ENCODE measurements at places on chromosomes 1 and 21.

GRCh38 chr21:16535102-16535422 lies 805.3 kb downstream of the USP25 start:
- no peak for DNase-seq

DNA sequence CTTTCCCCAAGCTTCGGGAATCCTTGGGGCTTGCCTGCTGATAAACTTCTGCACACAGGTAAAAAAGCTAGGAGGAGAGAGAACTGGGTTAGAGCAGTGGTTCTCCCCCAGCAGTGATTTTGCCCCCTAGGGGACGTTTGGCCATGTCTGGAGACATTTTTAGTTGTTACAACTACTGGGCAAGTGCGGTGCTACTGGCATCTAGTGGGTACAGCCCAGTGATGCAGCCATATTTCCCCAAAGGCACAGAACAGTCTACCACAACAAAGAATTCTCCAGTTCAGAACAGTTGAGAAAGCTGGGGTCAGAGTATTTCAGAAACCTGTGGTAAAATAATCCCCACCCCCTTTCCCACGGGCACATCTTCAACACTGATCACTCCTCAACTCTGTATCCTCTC lies 41.3 kb downstream of the LRRC71 start:
- no peak for DNase-seq

GRCh38 chr1:17270891-17271765 lies 22.2 kb downstream of the PADI3 start:
- DNase-seq: no peak

- DNase-seq: peak; percentile 23
These were observed 14.5 kb downstream of the PDZK1IP1 start for GRCh38 chr1:47175227-47175934.

DNA sequence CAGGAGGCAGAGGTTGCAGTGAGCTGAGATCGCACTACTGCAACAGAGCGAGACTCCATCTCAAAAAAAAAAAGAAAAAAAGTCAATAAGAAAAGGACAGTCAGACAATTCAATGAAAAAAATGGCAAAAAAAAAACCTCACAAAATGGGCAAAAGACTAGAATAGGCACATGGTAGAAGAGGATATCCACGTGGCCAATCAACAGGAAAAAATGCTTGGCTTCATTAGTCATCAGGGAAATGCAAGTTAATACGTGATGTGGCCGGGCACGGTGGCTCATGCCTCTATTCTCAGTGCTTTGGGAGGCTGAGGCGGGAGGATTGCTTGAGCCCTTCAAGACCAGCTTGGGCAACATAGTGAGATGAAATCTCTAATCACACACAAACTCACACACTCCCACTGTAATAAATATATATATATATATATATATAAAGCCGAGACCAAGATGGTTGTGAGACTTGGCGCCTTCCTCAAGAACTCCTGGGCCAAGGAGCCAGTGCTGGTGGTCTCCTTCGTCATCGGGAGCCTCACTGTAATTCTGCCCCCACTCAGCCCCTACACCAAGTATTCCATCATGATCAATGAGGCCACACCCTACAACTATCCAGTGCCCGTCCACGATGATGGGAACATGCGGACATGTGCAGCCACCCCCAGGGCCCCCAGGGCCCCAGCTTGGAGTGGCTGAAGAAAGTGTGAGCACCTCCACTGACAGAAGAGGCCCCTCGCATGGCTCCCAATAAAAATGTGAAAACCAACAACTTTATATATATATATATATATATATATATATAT lies 22.9 kb upstream of the LEFTY2 start:
- DNase-seq: no peak

GRCh38 chr1:55947446-55947845 lies 631.9 kb downstream of the PLPP3 start:
- DNase-seq: no peak

GRCh38 chr1:24381256-24381655 lies 32.3 kb downstream of the STPG1 start:
- no peak for DNase-seq

DNA sequence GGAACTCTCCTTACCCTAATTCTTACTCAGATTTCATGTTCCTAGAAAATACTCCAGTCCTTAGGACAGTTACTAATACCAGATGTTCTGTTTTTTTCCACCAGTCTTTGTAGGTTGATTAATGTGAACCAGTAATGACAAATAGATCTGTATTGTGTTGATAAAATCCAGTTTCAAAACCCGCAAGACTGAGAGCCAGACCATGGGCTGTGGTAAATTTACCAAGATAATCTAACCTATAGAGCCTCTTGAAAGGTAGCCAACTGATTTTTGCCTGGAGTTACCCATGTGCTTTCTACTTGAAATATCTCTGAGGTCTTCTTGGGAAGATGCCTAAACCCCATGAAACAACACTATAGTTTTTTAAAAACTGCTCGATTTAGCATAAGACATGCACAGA lies 46.5 kb upstream of the CDC7 start:
- DNase-seq: no peak

DNA sequence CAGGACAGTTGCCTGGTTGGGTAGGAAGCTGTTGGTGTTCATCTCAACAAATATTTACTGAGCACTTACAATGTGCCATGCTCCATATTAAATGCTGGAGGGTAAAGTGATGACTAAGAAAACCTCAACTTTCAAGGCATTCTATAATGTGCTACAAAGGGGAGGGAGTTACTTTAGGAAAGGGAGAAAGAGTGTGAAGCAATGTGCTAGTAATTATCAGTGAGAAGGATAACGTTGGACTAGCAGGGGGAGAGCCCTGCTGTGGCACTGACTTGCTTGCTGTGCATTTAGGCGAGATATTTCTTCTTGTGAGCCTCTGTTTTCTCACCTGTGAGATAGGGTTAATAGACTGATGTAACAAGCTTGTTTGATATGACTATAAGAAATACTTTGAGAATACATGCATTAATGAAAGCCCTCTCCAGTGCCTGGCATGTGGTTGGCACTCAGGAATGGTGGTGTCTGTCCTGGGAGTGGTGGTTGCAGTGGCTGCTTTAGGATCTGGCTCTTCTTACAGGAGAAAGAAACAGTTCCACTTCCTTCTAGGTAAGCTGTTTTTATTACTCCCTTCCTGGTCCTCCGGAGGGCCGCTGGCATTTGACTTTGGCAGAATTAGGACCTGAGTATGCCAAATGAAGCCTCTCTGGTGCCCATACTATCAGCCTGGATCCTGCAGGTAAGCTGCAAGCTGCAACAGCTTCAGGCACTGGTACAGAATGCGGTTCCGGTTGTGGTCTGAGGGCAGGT lies 111.1 kb upstream of the COA6 start:
- no peak for DNase-seq

GRCh38 chr1:206556047-206556749 lies 48.9 kb downstream of the RASSF5 start:
- no peak for DNase-seq

GRCh38 chr1:56256153-56257000 lies 323.0 kb downstream of the PLPP3 start:
- DNase-seq: no peak

DNA sequence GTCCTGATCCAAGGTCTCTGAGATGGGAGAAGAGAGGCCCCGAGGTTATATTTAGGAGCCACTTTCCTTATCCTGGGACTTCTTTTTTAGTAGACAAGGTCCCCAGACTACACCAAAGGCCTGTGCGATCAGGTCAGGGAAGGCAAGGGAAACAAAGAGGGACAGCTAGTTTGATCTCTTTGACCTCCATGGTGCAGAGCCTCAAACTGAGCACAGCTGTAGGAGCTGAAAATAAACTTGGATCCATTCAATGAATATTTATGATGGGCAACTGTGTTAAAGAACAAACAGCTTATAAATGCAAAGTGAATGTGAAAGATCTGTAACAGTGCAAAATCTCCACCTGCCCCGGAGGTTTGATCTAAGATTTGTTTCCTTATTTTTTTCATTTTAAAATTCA lies 256.6 kb downstream of the DYRK1A start:
- no peak for DNase-seq
